ENCODE measurements at places on chromosomes 4 and X.
A peak's percentile ranks its signal among the peaks of the same experiment; 100 is the strongest.

DNA sequence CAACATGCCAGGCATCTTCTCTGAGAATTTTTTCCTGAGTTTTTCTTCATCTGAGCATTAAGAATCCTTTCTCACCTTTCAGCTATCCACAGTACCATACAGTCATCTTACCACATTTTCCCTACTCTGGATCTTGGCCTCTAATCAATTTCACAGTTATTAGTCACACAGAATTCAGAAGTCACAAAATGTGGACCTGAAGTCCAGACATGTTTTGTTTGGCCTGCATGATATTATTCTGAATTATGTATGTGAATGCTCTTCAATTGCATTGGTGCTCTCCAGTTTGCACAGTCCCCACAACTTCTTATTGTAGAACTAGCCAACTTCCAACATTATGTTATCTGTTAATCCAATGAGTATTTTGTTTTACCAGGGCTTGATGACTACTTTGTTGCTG lies 102.3 kb upstream of the GRIA3 start:
- DNase-seq: no peak

GRCh38 chr4:123706973-123707372 lies 310.4 kb downstream of the SPRY1 start:
- DNase-seq: no peak

GRCh38 chr4:62898115-62898514 lies 1511.1 kb downstream of the TECRL start:
- DNase-seq: no peak

DNA sequence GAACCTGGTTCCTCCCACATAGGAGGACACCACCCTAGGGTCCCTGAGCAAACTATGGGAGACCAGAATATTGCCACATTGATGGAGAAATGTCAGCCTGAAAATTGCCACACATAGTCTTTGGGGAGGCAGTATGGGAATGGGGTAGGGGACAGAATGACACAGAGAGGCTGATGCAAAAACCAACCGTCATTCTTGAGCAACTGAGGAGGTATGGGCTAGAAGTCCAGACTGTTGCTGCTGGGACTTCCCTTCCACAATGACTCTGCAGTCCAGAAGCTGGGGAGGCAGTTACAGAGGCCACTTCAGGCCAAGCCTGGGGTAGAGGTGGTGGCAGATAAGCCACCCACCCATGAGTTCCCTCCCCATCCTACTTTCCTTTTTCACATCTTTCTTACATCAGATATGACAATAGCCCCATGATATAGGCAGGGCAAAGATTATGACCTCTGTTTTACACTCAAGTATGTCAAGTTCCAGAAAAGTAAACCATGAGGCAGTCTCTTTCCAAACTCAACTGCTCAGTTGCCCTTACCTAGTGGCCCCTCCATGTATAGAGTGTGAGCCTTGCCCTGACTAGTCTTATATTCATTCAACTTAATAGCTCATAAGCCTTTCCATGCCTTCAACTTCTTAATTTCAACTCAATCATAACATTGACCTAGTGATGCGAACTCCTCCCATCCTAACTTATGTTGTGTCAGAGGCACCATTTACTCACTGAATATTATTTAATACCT lies 41.7 kb downstream of the VSIG4 start:
- no peak for DNase-seq

GRCh38 chr4:132530861-132531260 lies 618.2 kb upstream of the PCDH10 start:
- DNase-seq: peak; percentile 14

DNA sequence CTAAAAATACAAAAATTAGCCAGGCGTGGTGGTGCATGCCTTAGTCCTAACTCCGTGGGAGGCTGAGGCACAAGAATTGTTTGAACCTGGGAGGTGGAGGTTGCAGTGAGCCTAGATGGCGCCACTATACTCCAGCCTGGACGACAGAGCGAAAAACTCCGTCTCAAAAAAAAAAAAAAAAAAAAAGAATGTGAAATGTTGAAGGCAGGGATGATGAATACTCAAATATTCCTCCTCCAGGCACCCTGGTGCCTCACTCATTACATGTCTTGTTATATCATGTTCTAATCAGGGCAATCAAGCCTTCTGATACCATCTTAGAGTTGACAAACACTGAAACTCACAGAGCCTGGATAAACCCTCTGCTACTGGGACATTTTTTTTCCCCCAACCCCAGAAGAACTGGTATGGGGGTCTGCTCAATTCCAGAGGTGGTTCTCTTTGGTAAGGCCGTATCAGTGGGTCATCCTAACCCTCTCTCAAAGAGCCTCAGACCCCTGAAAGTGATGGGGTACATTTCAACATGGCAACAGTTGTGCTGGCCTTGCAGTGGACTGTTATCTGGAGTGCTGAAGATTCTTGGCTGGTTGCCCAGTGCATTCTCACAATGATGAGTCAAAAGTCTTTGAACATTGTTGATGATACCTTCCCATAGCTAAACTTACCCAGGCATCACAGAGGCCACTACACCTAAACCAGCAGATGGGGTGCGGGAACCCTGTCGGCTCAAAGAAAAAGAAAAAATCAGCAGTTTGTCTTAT lies 2.4 kb upstream of the SH3KBP1 start:
- no peak for DNase-seq

DNA sequence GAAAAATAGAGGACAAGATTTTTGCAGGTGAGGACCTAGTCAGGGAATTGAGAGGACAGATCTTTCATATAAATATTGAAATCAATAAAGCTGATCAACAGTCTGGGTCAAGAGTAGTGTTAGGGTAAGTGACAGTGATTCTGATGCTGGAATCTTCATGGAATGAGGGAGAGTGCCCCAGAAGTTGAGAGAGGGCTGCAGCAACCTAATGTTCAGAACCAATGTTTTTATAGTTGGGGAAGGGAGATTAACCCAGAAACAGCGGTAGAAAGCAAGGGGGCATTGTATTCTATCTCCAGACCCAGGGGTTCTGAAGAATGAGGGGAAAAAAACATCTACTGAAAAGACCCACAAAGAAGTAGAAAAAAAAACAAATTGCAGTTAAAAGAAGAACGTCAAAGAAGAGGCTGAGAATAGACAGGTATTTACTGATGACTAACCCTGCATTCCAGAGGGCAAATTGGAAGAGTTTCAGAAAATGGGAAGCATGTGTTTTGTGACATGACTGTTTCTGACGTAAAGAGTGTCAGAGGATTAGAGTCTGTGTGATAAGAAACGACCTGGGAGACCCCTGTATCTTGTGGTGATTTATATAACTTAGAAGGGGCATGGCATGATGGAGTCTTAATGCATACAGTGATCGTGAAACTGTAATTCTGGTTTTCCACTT lies 819.6 kb upstream of the EPHA5 start:
- DNase-seq: no peak

DNA sequence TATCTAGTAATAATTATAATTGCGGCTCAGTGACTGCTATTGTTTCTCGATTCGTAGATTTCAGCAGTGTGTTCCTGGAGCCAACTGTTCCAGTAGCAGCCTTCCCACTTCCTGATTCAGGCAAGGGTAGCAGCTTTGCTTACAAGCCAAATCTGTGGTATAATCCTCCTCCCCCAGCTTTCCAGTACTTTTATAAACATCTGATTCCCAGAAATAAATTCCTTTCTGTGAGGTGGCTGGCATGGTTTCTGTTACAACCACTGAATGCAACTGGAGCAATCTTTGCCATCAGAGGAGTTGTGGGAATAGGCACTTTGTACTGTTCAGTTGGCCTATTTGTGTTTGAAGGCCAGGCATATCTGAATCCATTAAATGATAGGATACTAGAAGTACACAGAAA lies 80.0 kb downstream of the GLRA3 start:
- DNase-seq: no peak

DNA sequence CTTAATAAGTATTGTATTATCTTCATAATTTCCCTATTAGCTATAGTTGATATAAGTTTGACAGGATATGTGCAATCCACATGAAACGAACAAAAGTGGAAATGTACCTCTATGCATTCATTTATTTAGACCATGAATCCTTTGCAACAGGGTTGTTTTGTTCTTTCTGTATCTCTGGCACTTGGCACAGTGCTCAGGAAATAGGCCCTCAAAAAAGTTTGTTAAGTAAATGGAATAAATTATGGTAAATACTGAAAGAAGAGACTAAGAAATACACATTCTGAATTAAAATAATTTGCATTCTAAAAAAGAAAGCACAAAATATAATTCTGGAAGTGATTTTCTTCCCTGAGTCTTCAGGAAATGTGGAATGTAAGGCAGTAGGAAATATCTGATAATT lies 39.3 kb downstream of the TAPT1 start:
- no peak for DNase-seq

DNA sequence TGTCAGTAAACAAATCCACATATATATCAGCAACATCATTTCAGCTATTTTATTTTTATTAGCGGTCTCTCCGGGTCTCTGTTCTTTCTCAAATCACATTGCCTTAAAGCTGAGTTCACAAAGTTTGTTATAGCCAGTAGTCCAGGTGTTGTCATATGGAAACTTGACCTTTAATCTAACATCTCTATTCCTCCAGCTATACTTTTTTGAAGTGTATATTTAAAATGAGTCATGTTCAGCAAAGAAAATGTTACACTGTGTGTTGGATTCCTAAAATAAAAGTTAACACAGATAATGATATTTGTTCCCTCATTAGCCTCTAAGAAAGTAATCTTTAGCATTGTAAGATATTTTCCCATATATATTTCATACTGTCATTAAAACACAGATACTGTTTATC lies 63.6 kb downstream of the SMARCAD1 start:
- no peak for DNase-seq

DNA sequence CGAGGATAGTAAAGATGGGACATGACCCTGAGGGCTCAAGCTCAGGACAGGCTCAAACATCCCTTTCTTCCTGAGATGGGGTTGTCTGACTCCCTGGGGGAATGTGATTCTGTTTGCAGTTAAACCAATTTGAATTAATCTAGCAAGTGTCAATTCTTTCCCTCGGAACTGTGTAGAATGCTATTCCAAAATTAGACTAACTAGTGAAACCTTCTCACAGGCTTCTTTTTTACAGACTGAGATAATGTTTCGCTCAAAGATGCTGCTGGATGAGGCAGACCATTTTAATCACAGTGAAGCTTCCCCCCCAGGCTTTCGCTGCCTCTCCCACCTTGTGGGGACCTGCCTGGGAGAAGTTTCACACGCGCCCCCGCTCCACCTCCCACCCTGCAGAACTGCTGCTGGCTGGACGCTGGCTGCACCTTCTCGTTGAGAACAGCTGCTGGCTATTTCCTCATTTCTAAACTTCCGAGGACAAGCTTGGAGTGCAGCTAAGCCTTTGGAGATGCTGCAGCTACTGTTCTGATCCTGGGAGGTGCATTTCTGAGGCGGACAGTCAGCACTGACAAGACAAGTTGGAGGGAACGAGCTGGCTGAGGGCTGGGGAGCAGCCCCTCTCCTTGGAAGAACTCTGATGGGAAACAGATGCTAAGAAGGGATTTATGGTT lies 297.8 kb downstream of the RAPGEF2 start:
- DNase-seq: no peak

DNA sequence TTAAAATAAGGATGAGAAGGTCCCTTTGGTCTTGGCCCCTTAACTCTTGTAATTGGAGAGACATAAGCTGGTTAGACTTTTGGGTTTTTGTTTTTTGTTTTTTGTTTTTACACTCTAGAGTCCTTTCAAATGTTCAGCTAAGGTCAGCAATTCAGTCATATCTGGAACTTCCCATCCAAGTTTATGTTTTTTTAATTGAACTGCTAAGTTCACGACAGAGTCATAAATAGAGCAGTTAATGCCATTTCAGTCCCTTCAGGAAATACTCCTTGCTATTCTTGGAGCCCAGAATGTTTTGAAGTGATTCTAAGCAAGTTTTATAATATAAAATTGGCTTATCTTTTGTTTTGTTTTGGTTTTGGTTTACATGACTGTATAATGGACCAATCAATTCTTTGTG lies 329.4 kb upstream of the PABPC4L start:
- no peak for DNase-seq

- no peak for DNase-seq
Measured at GRCh38 chr4:92299152-92299551, 4.6 kb upstream of the GRID2 start.

DNA sequence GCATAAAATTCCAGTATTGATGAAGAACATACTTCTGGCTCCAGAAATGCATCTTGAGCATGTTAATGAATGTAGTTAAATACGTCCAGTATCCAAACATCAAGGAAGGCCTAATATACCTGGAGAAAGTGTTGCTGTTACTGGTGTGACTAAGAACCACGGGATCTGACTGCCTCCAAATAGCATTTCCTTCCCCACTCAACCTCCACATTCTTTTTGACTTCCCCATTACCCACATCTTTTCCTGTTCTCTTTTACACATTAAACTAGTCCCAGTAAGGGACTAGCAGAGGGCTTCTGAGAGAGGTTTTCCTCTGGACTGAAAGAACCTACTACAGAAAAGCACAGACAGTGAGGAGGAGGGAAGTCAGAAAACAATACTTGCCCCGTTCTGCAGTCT lies 482.8 kb upstream of the HTR2C start:
- DNase-seq: no peak

DNA sequence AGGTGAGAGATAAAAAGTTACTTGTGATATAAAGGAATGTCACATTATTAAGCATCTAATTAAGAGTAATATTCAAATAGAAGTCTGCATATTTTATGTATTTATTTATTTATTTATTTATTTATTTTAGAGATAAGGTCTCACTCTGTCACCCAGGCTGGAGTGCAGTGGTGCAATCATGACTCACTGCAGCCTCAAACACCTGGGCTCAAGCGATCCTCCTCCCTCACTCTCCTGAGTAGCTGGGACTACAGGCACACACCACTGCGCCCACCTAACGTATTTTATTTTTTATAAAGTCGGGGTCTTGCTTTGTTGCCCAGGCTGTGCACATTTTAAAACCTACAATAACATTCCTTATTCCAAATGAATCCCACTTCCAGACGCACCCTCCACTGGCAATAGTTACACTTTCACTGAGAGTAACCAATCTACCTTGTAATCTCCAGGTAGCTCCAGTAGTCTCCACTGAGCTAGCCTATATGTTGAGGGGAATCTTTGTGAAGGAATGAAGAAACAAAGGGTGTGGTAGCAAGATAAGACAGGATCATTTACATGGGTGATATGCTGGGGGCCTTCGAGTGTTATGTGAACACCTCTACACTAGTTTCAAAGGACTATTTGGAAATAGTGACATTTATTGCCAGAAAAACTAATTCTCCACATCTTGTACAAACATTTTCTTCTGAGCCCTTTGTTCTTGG lies 11.9 kb downstream of the SH3D19 start:
- DNase-seq: no peak

DNA sequence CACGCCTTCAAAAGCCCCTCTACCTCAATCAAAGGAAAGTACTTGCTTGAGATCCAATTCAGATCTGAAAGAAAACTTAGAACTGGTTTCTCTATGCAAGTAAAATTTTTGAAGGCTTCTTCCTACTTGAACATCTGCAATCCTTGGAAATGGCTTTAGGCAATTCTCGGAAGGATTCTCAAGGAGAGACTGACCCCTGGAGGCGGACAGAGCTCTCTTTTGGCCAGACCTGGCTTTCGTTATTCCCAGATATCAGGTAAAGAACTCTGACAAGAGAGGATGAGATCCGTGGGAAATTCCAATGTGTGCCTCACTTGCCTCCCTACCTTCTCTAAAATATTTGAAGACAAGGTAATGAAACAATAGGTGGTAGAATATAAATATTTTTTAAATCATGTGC lies 670.3 kb upstream of the FAM241A start:
- no peak for DNase-seq

GRCh38 chr4:54813674-54814073 lies 155.9 kb downstream of the KIT start:
- no peak for DNase-seq

Measured in NCI-H774 (cell line).